ENCODE measurements at places on chromosomes 5 and 9. TPM values are rescaled to one million over a fixed set of nuclear protein-coding genes. Genes with fewer than 3 reads are reported as not detected.

GRCh38 chr9:2872250-2872930 is 28.5 kb upstream of the PUM3 start:
- peak; percentile 20 for DNase-seq

- no peak for DNase-seq
Measured at GRCh38 chr5:155480731-155481131, 467.2 kb downstream of the KIF4B start.

DNA sequence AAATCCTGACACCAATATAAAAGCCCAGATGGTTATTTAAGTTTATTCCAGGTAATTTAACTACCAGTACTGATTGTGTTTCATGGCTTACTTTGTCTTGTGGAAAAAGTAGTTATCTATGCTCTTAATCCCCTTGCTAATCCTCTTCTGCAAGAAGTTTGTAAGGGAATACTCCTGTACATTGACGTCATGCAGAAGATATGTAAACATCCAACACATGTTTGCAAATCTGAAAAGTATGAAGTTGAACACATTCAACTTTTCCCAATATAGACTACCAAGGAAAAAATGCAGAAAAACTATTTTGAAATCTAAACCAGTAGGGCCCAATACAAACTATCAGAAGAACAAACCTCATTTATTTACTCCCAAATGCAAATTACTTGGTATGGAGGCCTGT is 56.3 kb upstream of the ELL2 start:
- DNase-seq = no peak

GRCh38 chr5:17743580-17744435 is 109.5 kb downstream of the TAF11L14 start:
- peak; percentile 47 for DNase-seq

DNA sequence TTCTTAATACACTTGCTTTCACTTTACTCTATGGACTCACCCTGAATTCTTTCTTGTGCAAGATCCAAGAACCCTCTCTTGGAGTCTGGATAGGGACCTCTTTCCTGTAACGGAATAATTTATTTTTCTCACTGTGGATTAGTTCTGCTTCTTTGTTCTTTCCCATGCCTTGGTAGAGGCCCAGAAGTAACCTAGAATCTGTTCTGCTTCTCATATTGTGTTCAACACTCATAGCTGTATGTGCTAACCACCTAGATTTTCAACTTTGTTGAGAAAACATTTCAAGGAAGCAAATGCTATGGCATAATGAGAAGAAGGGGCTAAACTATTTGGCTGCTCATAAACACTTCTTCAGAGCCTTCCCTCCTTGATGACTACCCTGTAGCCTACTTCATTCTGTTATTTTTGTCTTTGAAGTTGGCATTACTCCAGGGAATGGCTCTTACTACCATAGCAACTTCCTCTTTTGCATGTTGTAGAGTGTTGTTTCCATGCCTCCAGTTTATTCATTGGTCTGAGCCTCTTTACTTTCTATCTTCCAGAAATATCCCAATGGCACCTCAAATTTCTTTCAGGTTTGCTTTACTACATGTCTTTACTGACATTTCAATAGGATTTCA is 74.3 kb downstream of the KIAA0825 start:
- peak; percentile 8 for DNase-seq

GRCh38 chr9:1918622-1919021 is 96.5 kb upstream of the SMARCA2 start:
- no peak for DNase-seq

DNA sequence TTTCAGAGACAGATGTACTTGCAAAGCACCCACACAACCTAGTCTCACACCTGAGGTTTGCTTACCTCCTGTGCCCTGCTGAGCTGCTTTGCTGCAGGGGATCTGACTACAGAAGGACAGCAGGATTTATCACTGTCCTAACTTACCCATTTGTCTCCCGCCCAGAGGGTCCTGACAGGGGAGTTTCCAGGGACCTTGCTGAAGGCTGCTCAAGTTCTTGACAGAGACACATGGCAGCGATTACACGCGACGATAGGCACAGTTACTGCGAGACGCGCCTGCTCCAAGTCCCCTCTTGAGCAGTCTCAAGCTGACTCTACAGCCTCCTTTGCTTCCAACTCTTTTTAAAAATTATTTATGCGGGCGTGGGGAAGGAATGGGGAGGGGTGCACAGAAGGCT is 24.6 kb upstream of the GALNT10 start:
- DNase-seq = no peak

DNA sequence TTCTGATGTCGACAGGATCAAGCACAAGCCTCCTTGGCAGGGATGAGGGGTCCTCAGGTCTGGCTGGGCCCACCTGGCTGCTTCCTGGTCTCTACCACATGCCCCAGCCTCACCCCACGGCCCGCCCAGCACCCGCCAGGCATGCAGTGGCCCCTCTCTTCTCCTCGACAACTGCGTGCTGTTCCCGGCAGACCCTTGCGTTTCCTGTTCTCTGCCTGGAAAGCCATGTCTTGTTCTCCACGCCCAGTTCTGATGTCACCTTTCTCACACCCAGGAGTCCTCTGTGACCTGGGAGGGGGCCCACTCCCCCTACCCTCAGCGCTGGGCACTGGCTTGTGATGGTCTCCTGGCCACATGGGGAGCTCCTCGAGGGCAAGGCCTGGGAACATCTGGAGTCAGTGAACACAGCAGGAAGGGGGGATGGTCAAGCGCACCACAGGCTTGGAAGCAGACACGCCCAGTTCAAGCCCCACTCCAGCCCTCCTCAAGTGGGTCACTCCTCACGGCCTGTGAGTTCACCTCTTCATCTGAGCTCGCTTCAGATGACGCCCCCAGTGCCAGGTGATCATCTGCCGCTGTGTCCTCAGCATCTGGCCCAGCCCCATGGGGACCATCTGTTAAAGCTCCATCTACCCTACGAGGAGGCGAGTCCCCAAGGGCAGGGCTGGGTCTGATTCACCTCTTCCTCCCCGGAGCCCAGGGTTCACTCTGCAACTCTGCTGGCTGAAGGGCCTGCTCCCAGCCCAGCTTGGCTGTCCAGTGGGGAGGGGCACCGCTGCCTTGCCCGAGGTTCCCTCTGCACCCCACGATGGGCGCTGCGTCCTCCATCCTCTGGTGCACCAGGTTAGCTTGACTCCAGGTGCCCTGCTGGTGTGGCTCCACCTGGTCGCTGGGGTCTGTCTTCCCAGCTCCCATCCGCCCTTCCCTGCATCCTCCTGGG is 133.2 kb upstream of the PHYKPL start:
- no peak for DNase-seq

GRCh38 chr5:120516805-120517204 is 52.7 kb downstream of the PRR16 start:
- no peak for DNase-seq

DNA sequence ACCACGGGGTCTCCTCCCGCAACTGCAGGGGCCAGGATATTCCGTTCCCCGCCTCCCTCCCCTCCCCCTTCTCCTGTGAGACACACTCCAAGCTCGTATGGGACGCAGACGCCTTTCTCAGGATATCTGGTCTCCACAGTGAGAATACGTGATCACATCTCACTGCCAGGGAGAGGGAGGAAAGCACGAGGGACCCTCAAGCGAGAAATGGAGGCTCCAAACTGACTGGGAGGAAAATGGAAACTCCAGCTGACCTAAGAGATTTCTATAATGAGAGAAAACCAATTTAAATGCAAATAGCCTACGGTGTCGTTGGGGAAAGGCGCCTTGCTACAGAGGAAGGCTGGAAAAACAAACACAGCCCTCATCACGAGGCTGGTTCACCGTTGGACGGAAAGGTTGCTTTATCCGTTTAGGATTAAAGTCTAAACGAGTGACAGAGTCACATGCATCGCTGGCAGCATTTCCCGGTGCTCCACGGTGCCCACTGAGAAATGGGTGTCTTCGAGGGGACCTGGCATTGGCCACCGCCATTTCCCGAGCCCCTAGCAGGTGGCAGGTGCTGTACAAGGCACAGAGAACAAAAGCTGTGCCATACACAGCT is 116.9 kb upstream of the CPEB4 start:
- no peak for DNase-seq

- peak; percentile 16 for DNase-seq
Measured at GRCh38 chr9:10863476-10863875, 250.7 kb upstream of the PTPRD start.

DNA sequence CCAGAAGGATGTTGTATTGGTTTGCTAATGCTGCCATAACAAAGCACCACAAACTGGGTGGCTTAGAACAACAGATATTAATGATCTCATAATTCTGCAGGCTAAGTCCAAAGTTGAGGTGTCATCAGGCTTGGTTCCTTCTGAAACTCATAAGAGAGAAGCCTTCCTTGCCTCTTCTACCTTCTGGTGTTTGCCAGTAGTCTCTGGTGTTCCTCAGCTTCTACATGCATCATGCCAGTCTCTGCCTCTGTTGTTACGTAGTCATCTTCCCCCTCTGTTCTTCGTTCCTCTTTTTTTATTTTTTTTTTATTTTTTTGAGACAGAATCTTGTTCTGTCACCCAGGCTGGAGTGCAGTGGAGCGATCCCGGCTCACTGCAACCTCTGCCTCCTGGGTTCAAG is 61.8 kb downstream of the LRRC70 start:
- no peak for DNase-seq

GRCh38 chr9:99071313-99072039 is 33.4 kb upstream of the TGFBR1 start:
- DNase-seq = no peak

- no peak for DNase-seq
Measured at GRCh38 chr5:40291338-40291737, 388.4 kb upstream of the PTGER4 start.

Gene TXNDC8
- not detected for polyA plus RNA-seq

Gene PCDHGB1
- 0.45 TPM for polyA plus RNA-seq

Gene ARHGEF37
- 5.0 TPM for polyA plus RNA-seq

Gene BARHL1
- not detected for polyA plus RNA-seq

Gene SLC34A3
- polyA plus RNA-seq = 1.8 TPM

Gene ADAMTS19
- 15.1 TPM for polyA plus RNA-seq

Measured in hindlimb muscle (tissue), 1 donor.